ENCODE measurements at places on chromosomes 11 and 22.

DNA sequence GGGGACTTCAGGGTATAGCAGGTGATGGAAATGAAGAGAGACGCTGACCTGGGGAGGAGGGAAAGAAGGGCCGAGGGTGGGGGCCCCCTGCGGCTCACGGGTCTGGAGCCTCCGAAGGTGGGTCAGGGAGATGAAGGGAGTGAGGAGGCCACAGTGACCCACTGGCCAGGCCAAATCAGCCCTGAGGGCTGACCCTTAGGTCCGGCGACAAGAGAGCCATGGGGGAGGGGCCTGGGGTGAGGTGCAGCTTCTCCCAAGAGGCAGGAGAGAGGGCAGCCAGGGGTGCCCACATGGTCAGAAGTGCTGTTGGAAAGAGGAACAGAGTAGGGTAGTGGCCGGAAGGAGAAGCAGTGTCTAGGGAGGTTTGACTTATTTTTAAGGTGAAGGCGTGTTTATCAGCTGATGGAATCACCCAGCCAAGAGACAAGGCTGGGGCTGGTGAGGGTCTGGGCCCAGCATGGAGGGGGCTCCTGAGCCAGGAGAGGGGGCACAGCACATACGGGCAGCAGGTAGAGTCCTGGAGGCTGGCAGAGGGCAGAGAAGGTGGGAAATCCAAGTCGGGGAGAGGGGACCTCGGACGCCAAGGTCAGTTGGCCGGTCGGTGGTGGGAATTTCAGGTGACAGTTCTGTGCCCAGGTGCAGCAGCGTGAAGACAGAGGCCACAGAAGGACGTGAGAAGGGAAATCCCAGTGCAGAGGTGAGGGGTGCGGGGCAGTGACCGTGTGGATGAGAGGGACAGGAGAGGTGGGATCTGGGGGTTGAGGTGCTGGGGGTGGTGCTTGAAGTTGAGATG is 49.0 kb downstream of the LINC01488 start:
- DNase-seq, result no peak

DNA sequence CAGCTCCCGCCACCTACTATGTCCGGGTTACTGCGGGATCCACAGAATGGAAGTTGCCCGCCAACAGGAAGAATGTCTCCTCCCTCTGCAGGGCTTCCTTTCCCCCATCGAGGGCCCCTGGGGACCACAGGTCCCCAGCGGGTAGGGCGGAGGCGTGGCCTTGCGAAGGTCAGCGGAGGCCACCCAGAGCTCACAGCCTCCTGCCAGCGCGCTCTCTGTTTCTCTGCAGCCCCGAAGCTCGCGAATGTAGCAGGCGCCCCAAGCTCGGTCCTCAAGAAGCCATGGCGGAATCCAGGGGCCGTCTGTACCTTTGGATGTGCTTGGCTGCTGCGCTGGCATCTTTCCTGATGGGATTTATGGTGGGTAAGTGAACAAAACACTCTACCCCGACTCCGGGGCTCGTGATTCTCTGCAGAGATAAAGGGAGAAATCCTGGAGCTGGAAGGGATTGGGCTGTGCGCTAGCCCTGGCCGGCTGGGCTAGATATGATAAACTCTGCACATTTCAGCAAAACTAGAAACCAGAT is at the start of gene NAALAD2:
Gene NAALAD2 (plus strand): TSS at position 186 of the 526 bp plus-strand sequence. CDS start 96 bp downstream, at position 282.
- no peak for DNase-seq

- DNase-seq, result no peak
Measured at GRCh38 chr11:47941907-47942558, 38.3 kb upstream of the PTPRJ start.

- DNase-seq, result no peak
Measured at GRCh38 chr11:1780700-1781592, 17.2 kb upstream of the CTSD start.

Data from stimulated activated CD8-positive, alpha-beta memory T cell treated with anti-CD3 and anti-CD28 coated beads, Interleukin-12 subunit alpha, Interleukin-12 subunit beta, amount 100 ng/mL, for 1 hour (primary cell).